Endodermal cell (in vitro differentiated cells): ENCODE measurements at places on chromosomes 2 and 18. TPM values are rescaled to one million over a fixed set of nuclear protein-coding genes. Genes with fewer than 3 reads are reported as not detected.

DNA sequence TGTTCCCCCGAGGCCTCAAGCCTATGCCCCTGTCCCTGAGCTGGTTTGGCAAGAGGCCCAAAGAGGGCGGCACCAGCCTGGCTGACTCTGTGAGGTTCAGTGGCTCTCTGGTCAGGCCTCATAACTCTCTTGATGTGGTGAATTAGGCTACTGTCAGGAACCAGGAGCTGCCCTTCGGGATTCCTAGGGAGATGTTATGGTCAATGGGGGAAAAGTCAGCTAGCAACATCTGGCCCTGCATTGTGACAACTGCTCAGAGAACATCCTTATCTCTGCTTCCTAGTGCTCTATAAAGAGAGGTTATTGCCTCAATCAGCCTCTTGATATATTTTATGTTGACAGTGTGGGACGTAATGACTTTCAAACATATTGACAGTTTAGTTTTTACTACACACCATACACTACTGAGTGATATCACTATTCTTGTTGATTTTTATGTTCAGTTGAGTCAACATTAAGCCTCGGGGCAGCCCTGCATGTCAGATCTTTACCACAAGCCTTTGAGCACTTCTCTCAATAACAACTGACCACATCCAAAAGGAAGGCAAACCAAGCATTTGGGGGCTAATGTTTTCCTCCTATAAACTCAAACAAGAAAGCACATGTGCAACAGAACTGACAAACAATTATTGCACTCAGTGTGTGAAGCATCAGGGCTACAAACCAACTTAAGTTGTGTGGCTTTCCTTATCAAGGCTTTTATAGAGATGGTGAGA lies 448.3 kb upstream of the SLC14A2 start:
- no peak for DNase-seq

DNA sequence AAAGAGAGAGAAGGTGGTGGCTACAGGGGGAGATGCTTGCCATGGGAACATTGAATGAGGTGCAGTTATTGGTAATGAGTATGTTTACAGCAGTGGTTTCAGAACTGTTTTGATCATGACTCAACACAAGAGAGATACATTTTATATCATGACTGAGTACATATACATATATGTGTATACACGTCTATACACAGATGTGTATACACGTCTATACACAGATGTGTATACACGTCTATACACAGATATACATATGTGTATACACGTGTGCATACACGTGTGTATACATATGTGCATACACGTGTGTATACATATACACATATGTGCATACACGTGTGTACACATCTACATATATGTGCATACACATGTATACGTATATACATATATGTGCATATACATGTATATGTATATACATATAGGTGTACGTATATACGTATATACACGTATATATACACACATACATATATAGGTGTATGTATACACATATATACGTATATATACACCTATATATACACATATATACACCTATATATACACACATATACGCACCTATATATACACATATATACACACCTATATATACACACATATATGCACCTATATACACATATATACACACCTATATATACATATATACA lies 518.5 kb downstream of the TSN start:
- no peak for DNase-seq

DNA sequence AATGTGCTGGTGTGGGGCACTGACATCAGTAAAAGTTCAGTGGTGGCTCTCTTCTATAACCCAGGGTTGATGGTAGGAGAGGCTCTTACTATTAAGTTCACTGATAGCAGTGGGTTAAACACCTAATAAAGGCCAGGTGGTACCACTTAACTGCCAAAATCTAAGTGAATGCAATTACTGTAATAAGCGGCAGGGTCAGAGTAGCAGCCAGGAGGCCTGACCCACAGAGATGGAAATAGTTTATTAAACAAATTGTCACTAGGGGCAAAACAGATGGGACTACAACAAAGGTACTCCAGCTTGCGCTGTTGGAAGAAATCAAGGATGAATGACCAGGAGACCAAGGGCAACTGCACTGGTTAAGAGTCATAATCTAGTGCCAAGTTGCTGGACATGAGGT lies 26.6 kb downstream of the ZSWIM2 start:
- DNase-seq, result no peak

DNA sequence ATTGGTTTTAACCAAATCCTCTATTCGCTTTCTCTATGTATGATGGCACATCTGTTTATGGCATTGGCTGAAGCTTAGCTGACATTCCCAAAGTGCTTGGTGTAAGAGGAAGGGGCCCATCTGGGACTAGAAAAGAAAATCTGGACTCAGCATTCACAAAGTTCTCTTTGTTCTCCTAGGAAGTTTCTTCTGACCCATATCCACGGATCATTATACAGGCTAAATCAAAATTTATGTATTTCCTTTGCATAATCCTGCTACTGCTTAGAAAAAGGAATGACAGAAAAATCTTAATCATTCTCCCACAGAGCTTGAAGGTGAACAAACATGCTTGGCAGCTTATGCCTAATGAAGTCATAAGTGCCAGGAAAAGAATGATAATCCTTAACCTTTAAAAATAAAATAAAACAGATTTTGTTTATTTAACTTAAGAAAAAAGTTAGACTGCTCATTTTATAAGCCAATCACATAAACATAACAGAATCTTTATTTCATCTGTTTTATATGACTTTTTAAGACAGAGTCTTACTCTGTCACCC lies 88.4 kb downstream of the NYAP2 start:
- DNase-seq, result no peak

GRCh38 chr2:101047075-101047766 lies 45.1 kb downstream of the RPL31 start:
- no peak for DNase-seq

GRCh38 chr2:182081602-182082260 lies 96.1 kb downstream of the PPP1R1C start:
- no peak for DNase-seq

- DNase-seq, result no peak
These were observed 998.4 kb downstream of the SOCS6 start for GRCh38 chr18:71287268-71287667.

DNA sequence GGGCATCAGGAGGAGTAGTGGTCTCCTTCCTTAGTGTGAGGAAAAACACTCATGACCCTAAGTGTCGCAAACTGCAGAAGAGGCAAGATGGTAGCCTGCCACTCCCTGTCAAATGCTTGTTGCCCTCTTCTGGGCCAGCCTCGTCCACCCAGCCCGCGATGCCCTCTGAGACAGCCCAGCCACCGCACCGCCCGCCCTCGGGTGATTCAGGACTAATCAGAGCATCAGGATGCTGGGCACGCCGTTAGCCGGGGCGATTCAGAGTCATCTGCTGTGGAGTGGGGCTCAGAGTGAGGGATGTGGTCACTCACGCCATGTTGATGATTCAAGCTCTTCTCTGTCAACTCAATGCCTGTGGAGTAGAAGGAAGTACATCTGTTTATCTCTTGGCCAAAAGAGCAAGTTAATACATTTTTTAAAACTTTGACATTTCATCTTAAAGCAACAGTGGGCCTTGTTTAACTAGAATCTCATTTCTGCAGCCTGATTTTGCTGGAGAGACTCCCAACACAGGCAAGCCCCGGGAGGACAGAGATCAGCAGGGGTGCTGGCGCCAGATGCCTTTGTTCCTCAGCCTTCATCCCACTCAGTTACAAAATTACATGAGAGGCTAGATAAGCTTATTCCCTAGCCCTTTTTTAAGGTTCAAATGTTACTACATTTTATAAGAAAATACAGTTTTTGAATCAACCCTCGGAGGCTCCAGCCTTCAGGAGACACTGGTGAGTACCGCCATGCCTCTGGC lies 79.0 kb downstream of the TMEM18 start:
- DNase-seq, result no peak

- no peak for DNase-seq
These were observed 142.7 kb upstream of the DOK6 start for GRCh38 chr18:69257861-69258458.

GRCh38 chr2:168604252-168604651 lies 148.2 kb downstream of the CERS6 start:
- no peak for DNase-seq

DNA sequence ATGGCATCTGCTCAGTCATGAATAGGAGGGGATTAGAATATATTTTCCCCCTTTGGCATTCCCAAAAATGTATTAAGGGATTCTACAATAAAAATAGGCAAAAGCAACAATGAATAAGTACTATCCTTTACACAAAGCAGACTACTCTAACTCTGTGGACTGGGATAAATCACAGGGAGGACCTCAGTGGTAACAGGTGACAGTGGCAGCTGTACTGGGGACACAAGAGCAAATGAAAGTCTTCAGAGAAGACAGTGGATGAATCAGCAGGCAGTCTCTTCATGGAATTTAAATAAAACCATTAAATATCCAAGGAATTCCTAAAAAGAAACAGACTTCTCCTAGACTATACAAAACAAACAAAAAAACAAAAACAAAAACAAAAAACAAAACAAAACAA lies 4.8 kb downstream of the CDH7 start:
- DNase-seq, result no peak

- DNase-seq, result no peak
These were observed 16.6 kb downstream of the SLC35F5 start for GRCh38 chr2:113739849-113740248.

GRCh38 chr2:237092920-237093781 lies 7.5 kb downstream of the COPS8 start:
- no peak for DNase-seq

DNA sequence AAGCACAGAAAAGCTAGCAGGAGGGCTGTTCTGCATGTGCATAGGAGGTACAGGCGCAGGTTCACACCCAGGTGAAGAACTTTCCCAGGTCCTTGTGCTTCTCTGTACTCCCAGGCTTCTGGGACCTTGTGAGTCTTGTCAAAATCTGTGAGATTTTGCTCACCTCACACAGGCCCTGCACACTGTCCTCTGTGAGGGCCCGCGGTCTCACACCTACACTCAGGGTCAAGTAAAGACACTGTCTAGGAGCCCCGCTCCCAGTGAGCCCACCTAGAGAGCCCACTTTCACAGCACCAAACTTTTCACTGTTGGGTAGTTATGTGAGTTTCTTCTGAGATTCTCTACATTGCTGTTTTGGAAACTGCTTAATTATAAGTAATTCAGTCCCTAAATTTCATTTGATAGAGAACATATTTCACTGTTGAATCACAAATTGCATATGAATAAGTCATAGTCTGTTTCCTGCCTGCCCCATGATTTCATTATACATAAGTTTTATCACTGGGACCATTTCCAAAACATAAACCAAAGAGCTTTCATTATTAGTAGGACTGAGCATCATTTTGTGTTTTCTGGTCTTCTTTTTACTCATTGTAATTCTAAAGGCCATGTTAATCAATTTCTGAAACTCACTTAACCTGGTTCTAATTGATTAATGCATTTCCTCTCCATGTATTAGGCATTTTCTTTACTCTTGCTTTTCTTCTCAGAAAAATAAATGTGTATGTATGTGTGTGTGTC lies 234.2 kb upstream of the SPOPL start:
- DNase-seq, result no peak

DNA sequence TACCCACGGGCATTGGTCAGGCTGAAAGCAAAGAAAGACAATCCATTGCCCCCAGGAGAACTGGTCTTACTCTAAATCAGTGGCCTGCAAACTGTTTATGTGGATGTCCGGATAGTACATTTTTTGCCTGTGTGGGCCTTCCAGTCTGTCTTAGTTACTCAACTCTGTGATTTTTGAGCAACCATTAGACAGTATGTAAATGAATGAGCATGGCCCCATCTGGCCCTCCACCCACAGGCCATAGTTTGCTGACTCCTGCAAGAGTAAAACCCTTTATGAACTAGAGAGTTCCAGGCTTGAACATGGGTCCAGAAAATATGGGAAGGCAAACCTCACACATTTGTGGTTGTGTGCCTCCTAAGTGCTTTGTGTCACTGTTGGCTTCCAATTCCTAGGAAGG lies 55.7 kb upstream of the CYP1B1 start:
- DNase-seq, result no peak

GRCh38 chr2:43701111-43701510 lies 24.9 kb upstream of the C1GALT1C1L start:
- DNase-seq, result no peak

DNA sequence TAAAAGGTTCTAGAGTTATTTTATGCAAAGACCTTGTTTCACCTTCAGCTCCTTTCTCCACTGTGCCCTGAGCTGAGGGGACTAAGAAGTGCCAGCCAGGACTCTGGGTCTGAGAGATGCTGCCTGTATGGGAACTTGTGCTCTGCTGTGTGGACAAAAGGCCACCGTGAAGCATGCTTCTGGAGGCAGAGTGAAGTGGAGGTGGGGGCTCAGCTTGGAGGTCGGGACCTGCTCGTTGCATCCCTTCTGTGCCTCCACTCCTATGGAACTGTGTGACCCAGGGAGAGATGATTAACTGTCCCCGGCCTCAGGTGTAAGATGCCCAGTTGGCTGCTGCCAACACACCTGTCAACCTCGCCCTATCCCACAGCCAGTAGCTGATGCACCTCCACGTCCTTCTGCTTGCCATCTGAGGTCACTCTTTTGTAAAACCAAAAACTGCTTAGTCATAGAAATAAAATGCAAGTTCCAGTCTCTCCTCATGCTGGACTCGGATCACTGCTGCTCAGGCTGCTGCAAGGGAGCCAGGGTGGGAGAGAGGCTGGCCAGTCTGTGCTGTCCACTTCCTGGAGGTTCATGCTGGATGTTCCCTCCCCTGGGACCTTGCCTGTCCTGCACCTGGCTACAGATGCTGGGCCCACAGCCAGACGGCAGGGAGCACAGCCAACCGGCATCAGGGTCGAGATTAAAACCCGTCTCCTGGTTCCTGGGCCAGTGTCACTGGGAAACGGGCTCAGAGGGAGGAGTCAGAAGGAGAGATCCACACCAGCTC lies 113.2 kb downstream of the ACKR3 start:
- DNase-seq, result no peak

DNA sequence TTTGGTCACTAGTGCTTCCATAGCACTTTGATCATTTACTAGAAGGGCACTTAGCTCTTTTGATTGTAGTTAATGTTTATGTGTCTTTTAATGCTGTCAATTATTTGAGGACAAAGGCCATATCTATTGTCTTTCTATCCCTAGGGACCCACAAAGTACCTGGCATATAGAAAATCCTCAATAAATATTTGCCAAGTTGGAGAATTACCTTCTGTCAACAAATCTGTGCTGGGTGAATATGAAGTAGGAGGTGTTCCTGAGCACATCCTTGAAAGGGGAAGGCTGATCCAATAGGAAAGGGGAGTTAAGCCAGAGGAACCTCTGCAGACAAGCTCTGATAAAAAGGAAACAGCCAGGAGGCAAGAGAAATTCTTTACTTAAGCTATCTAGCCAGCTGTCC lies 8.2 kb downstream of the DPP4 start:
- DNase-seq, result no peak

DNA sequence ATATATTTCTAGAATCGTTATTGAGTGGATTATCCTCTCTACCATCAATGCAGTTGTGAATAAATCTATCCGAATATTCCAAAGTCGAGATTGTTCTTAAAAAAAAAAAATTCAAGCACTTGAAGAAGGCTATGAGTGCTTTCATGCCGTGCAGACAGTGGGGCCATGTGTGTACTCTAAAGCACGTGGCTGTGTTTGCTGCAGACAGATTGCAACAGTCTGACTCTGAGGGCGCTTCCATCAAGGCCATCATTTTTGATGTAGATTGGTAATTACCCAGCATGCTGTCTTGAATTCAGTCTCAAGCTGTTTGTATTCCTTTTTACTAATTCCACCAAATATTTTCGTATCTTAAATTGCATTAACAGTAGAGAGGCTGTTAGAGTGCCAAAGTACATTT lies 325.9 kb upstream of the LINC00305 start:
- no peak for DNase-seq

GRCh38 chr2:190050001-190050400 lies 12.5 kb downstream of the MSTN start:
- DNase-seq, result no peak

ABCA12 gene
- total RNA-seq, result 0.05 TPM in 1 of 2 replicates, not detected in the other

KCNG2 gene
- total RNA-seq, result not detected in 2 replicates

SPATA3 gene
- total RNA-seq, result not detected in 3 replicates

OSBPL1A gene
- total RNA-seq, result 36.9 to 57.8 TPM (median 42.8 TPM) in 3 replicates

ABCG8 gene
- not detected in 2 replicates for total RNA-seq
